ENCODE measurements at places on chromosomes 5 and 9.

DNA sequence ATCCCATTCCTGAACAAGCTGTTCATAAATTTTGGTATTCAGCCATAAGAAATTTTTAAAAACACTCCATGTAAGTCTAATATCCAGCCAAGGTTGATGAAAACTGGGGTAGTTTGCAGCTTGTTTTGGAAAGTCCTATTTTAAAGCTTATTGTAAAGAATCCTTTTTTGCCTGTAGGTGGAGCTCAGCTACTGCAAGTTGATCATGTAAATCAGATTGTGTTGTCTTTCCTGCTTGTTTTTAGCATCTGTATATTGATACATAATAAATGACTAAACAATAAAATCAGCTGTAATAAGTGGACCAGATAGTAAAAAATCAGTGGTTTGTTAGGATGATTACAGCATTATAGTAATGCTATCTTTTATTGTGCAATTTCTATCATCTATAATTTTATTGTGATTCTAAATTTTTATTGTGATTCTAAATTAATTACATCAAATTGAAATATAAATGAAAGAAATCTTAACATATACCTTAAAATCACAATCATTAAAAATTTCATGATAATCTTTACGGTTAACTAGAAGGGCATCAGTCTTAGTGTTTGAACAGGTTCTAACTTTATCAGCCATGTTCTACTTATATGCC is 42.4 kb downstream of the CWC27 start:
- DNase-seq = peak; percentile 43

GRCh38 chr9:69253057-69253456 is 72.0 kb upstream of the ENTREP1 start:
- no peak for DNase-seq

- no peak for DNase-seq
These were observed 225.4 kb upstream of the DAB2 start for GRCh38 chr5:39650008-39650762.

- no peak for DNase-seq
These were observed 67.2 kb upstream of the PANK3 start for GRCh38 chr5:168646335-168646734.

- no peak for DNase-seq
These were observed 75.2 kb upstream of the SSBP2 start for GRCh38 chr5:81826128-81826527.

- DNase-seq = no peak
These were observed 46.6 kb downstream of the PPIP5K2 start for GRCh38 chr5:103166706-103167105.

GRCh38 chr5:32942225-32942989 is 231.3 kb downstream of the NPR3 start:
- peak; percentile 2 for DNase-seq

GRCh38 chr5:65862384-65862783 is 64.0 kb upstream of the ERBIN start:
- no peak for DNase-seq

DNA sequence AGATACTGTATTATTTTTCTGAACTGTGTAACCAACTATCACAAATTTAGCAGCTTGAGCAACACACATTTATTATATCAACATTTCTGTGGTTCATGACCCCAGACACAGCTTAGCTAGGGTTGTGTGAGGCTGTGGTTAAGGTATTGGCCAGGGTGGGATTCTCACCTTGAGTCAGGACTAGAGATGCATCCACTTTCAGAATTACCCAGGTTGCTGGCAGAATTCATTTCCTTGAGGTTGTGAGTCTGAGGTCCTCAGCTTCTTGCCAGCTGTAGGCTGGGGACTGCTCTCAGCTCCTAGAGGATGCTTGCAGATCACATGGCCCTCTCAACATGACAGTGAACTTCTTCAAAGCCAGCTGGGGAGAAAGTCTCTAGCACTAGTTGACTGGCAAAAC is 122.5 kb upstream of the RASGRF2 start:
- no peak for DNase-seq

GRCh38 chr5:94240993-94241651 is 377.3 kb downstream of the KIAA0825 start:
- DNase-seq = no peak

DNA sequence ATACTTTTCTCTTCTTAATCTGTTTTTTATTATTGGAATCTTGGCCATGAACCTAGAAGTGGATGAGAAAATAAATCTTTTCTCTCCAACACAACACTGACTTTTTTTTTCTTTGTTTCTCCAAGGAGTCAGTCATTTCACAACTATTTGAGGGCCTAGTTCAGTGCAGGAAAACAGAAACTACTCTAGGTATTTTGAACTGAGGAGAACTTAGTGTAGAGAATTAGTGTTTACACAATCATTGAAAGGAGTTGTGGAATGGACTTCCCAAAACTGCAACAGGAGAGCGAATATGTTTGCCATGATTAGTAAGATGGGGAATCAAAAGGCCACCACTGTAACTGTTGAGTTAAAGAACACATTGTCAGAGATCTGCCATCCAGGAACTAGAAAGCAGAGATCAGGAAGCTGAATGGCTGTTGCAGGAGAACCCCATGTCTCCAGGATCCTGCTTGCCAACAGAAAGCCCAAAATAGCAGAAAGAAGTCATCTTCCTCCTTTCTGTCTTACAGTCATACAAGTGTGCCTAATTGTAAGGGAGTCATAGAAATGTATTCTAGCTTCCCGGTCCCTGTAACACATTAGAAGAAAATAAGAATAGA is 20.3 kb upstream of the PCDH1 start:
- no peak for DNase-seq

GRCh38 chr9:137147793-137148160 is 8.8 kb downstream of the GRIN1 start:
- no peak for DNase-seq

GRCh38 chr9:88920645-88921044 is 70.6 kb upstream of the S1PR3 start:
- DNase-seq = no peak

DNA sequence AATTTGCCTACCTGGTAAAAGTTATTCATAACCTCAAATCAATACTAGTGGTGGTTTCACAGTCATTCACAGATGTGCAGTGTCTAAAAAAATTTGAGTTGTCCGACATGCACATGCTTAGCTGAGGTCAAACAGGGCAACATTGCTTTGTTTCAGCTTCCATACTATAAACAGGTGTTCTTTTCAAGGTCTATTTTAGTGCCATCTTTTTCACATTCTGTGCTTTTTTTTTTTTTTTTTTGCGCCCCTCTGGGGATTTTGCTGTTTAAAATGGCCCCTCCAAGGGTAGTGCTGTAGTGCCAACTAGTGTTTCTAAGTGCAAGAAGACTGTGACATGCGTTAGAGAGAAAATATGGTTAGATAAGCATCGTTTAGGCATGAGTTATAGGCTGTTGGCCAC is 14.5 kb downstream of the PHAX start:
- no peak for DNase-seq

- no peak for DNase-seq
These were observed 234.9 kb upstream of the RIOK2 start for GRCh38 chr5:97417986-97418385.

- DNase-seq = no peak
These were observed 76.0 kb downstream of the COL15A1 start for GRCh38 chr9:99019510-99020331.

DNA sequence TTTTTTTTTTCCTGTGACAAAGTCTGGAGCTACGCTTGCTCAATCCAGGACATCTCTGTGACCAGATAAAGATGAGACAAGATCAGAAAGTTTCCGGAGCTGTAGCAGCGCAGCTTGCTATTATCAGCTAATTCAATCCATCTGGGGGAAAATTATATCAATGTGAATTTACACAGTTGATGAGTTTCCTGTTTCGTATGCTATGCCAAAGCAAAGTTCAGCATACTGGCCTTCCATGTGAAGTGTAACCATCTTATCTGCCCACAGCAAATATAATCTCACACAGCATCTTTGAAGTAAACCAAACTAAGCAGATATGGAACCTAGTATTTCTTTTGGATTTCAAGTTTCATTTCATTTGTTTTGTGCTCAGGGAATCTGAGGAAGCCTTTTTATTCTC is 1767.7 kb downstream of the EFNA5 start:
- DNase-seq = no peak

- DNase-seq = no peak
These were observed 321.4 kb downstream of the NPR3 start for GRCh38 chr5:33032271-33033070.

GRCh38 chr9:78212868-78213267 is 23.0 kb upstream of the CEP78 start:
- no peak for DNase-seq

DNA sequence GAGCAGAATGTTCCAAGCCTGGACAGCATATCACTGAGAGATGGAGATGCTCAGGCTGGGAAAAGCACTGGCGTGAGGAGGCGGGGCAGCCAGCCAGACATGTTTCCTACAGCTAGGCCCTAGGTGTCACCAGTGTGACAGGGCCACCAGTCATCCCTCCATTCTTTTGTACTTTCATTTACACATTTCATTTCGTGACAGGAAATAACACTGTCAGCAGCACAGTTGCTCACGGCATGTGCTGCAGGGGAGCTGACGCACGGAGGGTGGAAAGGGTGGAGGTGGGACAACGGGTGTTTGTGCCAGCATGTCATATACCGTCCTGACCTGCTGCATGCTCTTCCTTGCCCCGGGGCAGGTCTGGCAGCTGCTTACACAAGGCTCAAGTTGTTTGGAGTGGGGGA is 14.8 kb upstream of the CEMIP2 start:
- peak; percentile 85 for DNase-seq

- no peak for DNase-seq
These were observed 132.1 kb downstream of the PALM2AKAP2 start for GRCh38 chr9:109912082-109912582.

All from CD4-positive, alpha-beta T cell treated with Interleukin-15 for 4 hours (primary cell).